Activated CD4-positive, alpha-beta T cell treated with anti-CD3 and anti-CD28 coated beads, Interleukin-2, amount 50 U/mL, for 4 hours (primary cell): ENCODE measurements at places on chromosomes 5 and 9.
A peak's percentile ranks its signal among the peaks of the same experiment; 100 is the strongest.

DNA sequence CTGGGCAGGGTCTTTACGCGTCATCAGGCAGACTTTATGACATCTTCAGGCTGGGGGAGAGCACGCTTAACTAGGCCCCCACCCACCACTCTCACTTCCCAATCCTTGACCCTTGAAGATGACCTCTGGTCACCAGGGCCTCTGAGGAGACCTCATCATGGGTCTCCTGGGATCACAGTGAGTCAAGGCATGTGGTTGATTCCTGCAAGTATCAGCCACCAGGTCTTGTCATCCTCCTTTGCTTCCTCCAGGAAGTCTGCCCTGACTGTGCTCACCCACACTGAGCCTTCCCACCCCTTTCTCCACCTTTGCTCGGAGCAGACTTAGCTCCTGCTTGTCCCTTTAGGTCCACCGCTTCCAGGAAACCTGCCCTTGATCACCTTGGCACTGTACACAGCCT lies 17.3 kb downstream of the ODF2 start:
- DNase-seq = no peak

GRCh38 chr5:140673187-140673976 lies at the start of gene DND1:
Gene DND1, minus strand, starts transcription at chr5:140673576. Its CDS starts 34 bp downstream, at chr5:140673542.
- DNase-seq = no peak

DNA sequence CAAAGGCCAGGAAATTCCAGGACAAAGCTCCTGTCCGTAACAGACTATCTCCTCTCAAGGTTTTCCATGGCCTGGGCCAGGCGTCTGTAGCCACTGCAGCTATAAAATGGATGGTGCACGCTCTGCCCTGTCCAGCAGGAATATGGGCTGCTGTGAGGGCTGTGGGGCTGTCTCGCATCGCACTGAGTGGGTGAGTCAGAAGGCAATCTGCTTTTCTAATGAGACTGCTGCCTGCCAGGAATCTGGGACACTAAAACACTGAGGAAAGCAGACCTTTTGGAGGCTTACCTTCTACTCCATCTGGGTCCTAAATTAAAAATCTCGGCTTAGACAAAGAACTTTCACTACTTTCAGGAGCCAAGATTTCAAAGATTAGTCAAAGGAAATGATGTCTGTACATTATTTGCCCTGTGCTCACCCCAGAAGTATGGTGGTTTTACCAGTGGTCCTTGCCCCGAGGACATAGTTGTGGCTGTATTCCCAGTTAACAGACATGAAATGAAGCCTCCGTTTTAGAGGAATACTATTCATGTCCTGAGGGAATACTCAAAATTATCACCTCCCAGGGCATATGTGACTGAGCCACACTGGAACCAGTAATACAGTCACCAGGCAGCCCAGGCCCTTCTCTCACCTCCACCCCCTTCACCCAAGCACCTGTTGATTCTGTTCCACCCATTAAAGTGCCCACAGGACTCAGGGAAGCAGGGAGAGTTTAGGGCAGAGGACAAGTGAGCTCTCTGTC lies 56.4 kb downstream of the PFDN1 start:
- DNase-seq = no peak

DNA sequence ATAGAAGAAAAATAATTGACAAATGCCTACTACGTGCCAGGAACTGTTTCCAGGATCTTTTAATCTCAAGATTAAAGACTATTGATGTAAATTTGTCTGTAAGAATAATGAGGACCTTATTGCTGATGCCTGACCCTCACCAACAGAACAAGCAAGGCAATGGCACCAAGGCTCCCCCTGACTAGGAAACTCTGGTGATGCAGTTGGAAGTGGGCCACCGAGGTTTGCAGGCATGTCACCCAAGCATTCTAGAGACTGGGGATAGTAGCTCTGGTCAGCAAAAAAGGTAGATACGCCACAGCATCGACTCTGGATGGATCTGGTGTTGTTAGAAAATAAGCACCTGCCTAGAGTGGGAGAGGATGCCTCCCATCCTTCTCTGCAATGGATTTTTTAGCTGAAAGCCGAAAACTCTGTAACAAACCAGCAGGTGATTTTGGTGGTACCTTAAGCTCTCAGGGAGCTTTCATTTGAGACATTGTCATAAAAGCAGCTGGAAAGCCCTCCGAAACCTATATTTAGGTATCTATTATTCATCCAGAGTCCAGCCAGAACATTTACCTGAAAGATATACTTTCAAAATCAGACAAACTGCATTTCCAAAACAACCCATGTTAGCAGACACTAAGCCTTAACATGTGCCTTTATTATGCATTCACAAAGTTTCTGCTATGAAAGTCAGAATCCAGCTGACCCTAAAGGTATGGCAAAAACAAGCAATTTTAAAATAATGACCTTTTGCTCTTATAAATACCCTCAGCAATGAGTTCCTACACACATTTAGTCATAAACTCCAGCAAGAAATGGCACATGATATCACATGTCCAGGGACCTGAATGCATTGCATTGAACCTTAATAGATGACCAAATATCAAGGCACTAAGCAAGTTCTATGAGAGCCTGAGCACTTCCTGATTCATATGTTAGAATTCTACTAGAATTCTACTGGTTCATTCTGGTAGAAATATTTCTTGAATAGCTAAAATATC lies 308.4 kb downstream of the PDE4D start:
- no peak for DNase-seq

DNA sequence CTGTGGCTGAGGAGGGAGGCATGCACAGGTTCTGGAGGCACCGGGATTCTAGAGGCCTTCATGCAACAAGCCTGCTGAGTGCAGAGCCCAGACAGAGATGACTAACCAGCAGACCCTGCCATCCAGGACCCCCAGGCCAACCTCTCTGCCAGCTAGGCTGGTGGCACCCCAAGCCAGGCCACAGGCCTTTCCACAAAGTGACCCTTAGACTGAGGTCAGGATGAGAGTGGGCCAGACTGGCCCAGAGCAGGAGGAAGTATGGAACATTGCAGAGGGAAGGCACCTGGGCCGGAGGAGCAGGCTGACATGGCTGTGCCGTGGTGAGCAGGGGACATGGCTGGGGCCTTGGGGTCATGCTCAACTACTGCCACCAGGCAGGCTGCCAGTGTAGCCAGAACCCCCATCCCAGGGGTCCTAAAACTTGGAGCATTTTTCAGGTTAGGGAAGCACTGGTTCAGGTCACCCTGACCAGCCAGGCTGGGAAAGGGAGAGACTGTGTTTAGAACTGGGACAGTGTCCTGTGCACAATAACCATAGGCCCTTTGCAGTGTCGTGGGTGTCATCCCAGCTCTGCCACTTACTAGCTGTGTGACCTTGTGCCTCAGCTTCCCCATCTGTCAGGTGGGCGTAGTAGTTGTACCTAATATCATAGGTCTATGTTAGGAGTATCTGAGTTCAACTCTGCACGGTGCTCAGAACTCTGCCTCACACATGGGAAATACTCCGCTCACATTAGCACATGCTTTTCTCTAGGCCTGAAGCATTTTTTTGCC lies 17.3 kb downstream of the TCF7 start:
- no peak for DNase-seq

GRCh38 chr5:174235221-174236011 lies 189.9 kb downstream of the NSG2 start:
- DNase-seq = no peak

DNA sequence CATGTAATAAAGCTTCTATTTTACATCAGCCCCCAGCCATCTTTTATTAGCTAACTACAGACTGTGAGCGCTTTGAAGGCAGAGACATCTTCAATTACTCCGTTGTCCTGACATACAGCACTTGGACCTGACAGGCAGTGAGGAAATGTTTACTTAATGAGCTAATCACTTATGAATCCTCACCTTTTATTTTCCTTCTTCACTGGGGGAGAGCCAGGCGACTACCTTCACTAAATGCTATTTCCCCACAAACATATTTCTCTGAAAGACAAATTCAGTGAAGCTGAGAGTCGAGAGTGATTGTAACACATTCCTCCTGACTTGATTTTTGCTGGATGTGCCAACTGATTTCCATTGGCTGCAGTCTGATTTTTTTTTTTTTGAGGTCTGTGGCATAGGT lies 192.1 kb upstream of the CLINT1 start:
- no peak for DNase-seq

GRCh38 chr5:29548262-29548661 lies 1645.2 kb upstream of the CDH6 start:
- no peak for DNase-seq

DNA sequence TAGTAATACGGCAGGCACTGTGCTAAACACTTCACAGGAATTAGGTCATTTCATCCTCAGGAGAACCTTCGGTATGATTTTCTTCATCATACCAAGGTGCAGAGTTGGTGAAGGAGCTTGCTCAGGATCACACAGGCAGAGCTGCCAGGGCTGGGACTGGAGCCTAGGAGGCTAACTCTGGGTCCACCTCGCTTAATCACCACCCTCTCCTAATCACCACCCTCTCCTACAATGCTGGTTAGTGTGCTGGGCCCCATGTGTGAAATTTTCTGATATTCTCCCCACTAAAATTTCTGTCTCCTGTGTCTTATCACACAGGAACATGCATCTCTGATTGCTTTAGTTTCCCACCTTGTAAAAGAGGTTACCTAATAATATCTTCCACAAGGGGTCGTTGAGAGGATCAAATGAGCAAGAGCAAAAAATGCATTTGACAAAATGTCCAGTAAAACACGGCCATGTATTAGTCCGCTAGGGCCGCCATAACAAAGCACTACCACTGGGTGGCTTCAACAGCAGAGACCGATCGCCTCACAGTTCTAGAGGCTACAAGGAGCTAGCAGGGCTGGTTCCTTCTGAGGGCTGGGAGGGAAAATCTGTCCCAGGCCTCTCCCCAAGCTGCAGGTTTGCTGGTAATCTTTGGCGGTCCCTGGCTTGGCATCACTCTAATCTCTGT lies 128.2 kb upstream of the NFIB start:
- no peak for DNase-seq

DNA sequence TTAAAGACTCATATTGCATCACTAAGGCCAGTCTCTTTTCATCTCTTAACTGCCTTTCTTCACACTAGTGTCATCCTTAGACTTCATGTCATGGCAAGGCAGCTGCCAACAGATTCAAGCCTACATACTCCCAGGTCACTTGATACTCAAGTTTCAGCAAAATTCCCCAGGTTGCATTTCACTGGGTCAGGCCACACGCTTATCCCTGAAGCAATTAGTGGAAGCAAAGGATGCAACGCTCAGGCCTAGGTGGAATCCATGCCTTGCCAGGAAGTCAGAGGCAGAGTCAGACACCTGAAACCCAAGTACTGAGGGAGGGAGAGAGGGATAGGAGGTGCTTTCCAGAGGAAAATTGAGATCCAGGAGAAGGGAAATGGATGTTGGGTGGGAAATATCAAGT lies 28.9 kb downstream of the YIPF5 start:
- DNase-seq = no peak

- no peak for DNase-seq
Measured at GRCh38 chr9:110086537-110086936, 121.4 kb downstream of the C9orf152 start.

DNA sequence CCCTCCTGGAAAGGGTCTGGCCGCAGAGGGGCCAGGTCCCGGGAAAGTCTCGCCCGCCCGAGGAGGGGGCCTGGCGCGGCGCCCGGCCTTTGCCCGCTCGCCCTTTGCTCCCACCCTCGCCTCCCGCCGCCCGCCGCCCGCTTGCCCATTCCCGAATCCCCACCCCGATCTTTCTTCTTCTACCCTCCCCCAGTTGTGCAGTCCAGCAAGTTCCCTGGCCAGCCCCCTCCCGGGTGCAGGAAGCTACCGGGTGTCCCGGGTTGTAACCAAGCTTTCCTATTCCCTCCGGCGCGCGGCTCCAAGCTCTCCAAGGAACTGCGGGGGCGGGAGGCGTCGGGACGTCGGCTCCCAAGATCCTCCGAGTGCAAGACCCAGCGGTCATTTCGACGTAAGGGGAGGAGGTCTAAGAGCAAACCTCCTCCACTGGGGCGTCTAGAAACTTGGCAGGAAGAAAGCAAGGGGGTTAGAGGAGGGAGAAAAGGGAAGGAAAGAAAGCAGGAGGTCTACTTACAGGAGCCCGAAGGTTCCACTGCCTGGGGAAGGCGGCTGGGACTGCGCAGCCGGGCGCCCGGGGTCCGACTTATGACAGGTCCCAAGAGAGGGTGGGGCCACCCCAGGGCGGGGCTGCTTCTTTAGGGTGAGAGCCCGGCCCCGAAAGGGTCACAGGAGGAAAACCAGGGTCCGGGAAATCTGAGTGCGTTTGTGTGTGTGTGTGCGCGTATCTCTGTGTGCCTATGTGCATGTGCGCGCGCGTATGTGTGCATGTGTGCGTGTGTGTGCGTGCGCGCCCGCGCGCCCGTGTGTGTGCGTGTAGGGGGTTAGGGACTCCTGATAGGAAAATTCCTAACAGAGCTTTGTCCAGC lies at the start of gene PTGR1:
PTGR1 (minus strand) TSS at position 556 of the 863 bp plus-strand sequence. CDS start 2,225 bp downstream, outside the sequence.
- DNase-seq = no peak

GRCh38 chr9:89440046-89440445 lies 57.9 kb downstream of the SEMA4D start:
- no peak for DNase-seq

DNA sequence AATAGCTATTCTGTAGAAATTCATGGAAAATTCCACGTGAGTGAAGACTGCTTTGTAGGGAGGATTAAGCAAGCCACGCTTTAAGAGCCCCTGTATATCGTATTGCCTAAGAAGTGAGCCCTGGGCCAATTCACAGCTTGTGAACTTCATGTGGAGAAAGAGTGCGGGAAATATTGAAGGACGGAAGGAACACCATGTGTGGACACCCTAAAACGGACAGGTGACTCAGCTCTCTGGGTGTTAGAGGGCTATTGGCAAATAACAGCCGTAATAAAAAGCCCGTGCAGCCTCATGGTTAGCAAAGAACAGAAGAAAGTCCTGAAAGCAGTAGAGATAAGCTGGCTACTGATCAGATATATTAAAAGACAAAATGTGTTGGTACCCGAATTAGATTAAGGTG lies 26.4 kb downstream of the ZNF366 start:
- DNase-seq = no peak

GRCh38 chr5:137218896-137219295 lies 280.2 kb downstream of the SPOCK1 start:
- DNase-seq = no peak

DNA sequence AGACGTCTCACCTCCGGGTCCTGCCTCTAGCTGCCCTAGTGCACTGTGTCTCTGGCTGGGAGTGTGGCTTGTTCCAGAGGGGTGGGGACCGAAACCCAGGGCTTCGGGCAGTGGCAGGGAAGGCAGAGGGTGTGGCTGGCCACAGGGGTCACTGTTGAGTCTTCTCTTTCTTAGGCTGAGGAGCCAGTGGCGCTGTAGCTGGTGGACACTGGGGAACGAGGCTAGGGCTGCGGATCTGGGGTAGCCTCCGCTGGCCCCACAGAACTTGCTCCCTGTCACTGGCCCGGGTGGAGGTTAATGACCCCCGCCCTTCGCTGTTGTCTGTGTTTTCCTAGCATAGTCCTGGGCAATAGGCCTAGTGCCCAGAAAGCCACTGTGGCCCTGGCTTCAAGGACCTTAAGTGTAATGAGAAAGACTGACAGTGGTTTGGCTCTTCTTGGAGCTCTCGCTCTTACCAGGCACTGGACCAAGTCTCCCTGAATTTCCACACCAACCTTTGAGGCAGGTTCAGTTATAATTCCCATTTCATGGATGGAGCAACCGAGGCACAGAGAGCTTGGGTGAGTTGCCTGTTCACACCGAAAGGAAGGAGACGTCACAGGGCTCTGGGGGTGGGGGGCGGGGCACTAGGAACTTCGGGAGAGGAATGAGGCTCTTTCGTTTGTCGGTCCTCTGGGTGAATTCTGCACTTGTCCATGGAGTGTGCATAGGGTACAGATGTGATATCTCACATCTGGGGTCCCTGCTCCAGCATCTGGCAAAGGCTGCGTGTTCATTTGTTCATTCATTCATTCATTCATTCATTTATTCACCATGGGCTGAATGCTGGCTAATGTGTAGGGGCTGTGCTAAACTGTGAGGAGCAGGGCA lies 4.8 kb upstream of the IER5L start:
- DNase-seq = no peak

GRCh38 chr5:76337953-76338451 lies 65.1 kb upstream of the IQGAP2 start:
- peak; percentile 21 for DNase-seq

GRCh38 chr5:180178531-180179441 lies 30.2 kb downstream of the RASGEF1C start:
- DNase-seq = no peak
